Astrocyte of the cerebellum (primary cell): ENCODE measurements at places on chromosomes 2 and 18.

DNA sequence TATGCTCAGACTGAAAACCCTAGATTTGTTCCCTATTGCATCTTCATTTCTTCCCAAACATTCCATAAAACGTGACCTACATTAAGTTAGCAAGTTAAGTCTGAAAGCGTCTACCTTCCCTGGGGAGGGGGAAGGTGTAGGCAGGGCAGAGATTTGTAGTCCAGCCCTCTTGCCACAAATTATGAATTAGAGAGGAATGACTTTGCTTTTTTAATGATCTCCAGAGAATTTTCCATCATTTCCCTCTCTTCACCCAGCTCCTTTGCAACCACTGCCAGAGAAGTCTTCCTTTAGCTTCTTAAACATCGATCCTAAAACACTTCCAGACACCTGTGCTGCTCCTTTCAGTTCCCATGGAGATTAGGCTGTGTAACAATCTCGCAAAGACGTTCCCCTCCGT, 1.2 kb downstream of the C2orf76 start:
- DNase-seq = no peak

DNA sequence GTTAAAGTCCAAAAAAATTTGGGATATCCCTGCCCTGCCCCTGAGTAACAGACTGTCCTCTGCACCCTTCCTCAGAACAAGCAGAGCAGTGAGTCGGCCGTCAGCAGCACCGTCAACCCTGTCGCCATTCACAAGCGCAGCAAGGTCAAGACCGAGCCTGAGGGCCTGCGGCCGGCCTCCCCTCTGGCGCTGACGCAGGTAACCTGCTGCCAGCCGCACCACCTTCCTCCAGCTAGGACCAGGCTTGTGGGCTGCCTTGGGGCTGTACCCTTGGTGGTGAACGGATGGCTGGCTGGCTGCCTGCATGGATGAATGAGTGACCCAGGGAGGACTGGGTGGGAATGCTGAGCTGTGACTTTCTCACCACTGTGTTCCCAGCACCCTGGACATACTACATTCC, 236.2 kb downstream of the GLI2 start:
- no peak for DNase-seq

DNA sequence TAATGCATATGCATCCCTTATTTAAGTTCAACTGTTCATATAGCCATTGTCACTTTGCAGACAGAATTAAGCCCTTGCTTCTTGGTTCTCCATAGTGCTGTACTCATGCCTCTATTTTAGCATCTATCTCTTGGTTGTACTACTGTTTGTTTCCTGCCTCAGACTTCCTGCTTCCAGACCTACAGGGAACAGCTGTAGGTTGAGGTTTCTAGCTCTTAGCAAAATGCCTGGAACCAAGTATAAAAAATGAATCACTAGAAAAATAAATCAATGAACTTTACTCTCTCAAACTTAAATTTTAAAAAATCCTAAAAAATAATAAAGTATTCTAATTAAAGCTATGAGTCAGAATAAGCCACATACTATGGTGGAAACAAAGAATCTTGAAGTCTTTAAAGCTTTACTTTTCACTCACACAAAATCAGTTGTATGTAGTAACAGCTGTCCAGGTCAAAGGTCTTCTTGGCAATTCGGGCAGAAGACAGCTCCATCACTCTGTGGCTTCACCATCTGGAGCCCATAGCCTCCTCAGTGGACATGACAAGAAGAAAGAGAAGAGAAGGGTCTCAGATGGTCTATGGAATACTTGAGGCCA, 1228.1 kb upstream of the GYPC start:
- DNase-seq = no peak

- DNase-seq = no peak
These were observed 145.4 kb downstream of the RTN4 start for GRCh38 chr2:54904836-54905235.

GRCh38 chr18:27668158-27668557, 483.1 kb upstream of the CHST9 start:
- no peak for DNase-seq

DNA sequence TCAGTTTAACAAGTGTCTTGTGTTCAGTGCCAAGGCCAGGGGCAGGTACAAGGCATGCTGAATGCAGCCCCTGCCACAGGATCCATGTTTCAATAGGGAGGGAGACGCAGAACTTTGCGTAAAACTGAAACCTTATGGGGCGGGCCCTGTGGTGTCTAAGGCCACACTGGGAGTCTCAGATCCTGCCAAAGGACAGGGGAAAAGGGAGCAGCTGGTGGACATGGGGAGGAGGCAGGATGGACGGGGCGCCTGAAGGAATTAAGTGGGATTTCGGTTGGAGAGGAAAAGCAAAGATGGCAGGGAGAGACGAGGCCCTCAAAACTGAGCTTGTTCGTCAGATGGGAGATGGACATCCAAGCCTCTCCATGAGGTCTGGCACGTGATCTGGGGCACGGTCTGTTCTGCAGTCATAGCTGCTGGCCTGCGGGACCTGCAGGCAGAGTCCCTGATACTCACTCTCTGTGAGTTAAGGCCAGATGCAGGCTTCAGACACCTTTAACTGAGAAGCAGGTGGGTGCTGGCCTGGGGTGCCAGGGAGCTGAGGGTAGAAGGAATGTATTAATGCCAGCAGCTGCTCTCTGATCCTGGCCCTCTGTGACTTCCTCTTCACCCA, 48.8 kb downstream of the TCF7L1 start:
- no peak for DNase-seq

GRCh38 chr2:144510294-144510991, 9.5 kb downstream of the ZEB2 start:
- no peak for DNase-seq

DNA sequence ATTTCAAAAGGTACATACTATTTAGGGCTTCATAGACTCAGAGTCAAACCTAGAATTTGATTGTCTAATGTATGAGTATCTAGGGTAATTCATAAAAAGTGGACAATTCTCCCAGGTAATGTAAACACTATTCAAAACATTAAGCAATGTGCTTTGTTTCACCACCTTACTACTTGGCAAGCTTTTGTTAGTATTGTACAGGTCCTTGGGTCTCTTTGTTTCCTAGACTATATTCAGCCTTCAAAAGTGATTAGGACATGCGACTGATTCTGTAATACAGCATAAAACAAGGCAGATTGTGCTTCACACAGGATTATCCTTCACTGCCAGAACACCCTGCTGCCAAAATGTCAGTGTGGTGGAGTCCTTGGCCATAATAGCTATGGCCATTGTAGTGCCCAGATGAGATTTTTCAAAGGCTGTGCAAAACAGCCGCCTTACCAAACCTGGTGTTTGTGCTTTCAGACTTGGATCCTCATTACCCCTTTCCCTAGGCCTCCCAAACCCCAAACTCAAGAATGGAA, 90.1 kb upstream of the CAVIN2 start:
- no peak for DNase-seq

- DNase-seq = no peak
These were observed 50.1 kb downstream of the SLC14A1 start for GRCh38 chr18:45774065-45774521.
